ENCODE measurements at places on chromosomes 3 and 15.

DNA sequence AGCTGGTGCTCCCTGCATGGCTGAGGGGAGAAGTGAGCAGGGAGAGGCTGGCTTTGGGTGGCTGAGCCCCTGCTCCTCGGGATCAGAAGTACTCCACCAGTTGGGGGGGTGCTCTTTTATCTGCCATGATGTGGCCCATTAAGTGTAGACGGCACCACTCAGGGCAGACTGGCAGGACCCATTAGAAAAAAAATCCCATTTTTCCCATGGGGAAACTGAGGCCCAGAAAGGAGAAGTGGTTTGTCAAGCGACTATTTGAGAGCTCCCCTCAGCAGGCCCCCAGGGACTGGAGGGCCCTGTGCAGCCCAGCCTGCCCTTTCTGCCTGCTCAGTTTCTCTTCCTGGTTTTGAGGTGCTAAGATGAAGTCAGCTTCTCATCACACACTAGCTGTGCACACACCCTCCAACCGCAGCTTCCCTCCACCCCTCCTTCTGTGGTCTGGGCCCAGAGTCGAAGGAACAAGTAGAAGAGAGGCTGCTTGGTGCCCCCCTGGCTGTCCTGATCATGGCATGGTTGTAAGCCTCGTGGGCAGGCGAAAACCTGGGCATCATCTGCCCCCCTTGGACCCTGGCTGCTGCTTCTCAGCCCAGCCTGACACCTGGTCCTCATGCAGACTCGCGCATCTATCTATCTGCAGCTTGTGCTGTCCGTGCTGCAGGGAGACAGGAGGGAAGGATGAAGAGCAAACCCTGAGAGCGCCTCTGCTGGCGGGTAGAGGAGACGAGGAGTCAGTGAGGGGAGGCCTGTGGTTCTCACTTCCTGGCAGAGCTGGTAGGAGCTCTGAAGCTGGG is 5.6 kb downstream of the CSK start:
- DNase-seq = peak; percentile 54

DNA sequence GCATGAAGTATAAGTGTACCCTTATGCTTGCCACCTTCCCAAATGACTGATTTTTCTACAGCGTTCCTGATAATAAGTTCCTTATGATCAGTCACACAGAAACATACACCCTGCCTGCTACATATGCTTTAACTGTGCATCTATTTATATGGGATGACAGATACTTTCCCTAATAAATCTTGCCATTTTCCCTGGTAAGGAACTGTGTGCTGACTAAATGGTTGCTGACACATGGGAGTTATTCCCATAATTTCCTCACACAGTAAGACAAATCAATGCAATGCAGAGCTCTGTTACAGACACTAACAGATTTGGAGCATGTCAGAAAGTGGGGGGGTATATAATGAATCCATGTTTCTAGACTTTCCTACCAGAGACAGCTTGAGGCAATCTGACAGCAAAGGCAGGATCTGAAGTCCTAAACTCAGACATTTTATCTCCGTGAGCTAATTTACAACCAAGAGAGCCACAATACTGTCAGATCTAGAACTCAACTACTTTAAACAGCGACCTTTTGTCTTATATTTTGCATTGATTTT is 86.9 kb upstream of the TCF12 start:
- no peak for DNase-seq

- peak; percentile 23 for DNase-seq
Measured at GRCh38 chr3:99747915-99748314, 69.7 kb upstream of the CMSS1 start.

DNA sequence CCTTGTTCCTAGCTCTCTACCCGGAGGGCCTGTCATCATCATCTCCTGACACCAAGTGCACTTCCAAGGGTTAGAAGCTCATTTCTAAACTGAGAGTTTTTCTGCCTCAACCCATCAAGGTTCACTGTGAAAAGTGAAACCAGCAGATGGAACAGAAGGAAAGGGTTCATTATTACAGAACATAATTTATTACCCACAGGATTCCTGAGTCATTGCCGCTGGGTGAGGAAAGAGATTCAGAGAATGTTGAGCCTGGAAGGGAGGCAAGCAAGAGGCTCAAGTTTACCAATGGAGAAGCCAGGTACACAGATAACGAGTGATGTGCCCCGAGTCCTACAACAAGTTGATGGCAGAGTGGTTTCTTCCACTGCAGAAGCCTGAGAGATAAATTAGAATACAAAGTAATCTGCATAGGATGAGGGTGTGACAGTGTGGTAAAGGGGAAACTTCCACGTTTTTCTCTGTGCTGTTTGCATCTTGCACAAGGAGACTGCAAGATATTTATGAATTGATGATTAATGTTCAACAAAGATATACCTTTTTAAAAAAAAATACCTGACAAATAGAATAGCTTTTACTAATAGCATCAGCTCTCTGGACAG is 80.5 kb upstream of the SETMAR start:
- no peak for DNase-seq
